ENCODE measurements at places on chromosomes 13 and 19. TPM values are rescaled to one million over a fixed set of nuclear protein-coding genes. Genes with fewer than 3 reads are reported as not detected.

- DNase-seq, result no peak
Measured at GRCh38 chr19:33756177-33756576, 40.5 kb upstream of the KCTD15 start.

- no peak for DNase-seq
Measured at GRCh38 chr13:50592412-50593155, 250.9 kb downstream of the DLEU7 start.

- DNase-seq, result no peak
Measured at GRCh38 chr19:8212212-8212611, 3.0 kb downstream of the CERS4 start.

- no peak for DNase-seq
Measured at GRCh38 chr13:109881347-109881725, 95.0 kb upstream of the IRS2 start.

GRCh38 chr19:23384858-23385257, 10.4 kb downstream of the ZNF91 start:
- DNase-seq, result no peak

DNA sequence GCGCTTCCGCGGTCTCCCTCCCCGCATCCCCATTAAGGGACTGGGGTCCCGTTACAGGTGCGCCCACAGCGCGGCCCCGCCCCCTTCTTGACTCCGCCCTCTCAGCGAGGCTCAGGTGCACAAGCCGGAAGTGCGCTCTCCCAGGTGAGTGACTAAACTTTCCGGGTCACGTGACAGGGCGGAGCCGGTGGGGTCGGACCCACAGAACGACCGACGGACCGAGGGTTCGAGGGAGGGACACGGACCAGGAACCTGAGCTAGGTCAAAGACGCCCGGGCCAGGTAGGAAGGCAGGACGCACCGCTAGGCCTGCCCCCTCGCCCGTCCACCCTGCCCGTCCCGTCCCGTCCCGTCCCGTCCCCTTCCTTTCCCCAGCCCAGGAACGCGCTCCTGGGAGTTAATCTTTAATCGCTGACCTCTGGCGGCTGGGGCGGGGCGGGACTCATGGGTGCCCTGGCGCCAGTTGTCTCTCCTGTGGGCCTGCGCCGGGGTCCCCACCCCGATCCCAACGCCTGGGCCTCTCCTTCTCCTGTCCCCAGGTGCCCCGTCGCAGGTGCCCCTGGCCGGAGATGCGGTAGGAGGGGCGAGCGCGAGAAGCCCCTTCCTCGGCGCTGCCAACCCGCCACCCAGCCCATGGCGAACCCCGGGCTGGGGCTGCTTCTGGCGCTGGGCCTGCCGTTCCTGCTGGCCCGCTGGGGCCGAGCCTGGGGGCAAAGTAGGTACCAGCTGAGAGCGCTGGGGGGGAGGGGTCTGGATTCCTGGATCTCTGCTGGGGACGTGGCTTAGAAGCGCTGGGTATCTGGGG, at the start of gene CRB3:
CRB3 (plus strand) TSS at position 202 of the 804 bp plus-strand sequence; CDS start at position 633, 431 bp downstream.
- DNase-seq, result no peak

DNA sequence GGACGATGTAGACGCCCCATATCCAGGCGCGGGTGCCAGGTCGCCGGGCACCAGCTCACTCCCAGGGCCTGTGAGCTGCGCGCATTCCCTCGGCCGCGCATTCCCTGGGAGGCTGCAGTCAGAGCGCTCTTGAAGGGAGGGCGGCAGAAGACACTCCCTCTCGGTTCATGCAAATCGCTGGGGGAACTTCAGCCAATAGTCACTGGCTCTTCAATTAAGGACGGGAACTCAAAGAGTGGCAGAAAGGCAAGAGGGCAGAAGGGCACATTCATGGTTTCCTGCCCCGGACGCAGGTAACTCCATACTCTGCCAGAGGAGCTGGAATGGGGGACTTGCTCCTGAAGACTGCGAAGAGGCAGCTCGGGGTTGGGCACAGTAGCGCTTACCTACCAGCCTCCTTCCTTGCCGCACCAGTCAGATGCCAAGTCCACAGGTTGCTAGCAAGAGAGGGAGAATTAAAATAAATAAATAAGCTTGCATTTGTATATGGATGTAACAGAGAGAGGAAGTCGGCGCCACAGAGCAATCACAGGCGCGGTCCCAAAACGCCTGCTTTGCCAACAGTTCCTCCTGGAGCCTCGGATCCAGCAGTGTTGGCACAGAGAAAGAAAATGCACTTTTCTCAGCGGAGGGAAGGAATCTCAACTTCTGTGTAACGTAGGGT, 459 bp downstream of the PCDH20 start:
- peak; percentile 80 for DNase-seq

DNA sequence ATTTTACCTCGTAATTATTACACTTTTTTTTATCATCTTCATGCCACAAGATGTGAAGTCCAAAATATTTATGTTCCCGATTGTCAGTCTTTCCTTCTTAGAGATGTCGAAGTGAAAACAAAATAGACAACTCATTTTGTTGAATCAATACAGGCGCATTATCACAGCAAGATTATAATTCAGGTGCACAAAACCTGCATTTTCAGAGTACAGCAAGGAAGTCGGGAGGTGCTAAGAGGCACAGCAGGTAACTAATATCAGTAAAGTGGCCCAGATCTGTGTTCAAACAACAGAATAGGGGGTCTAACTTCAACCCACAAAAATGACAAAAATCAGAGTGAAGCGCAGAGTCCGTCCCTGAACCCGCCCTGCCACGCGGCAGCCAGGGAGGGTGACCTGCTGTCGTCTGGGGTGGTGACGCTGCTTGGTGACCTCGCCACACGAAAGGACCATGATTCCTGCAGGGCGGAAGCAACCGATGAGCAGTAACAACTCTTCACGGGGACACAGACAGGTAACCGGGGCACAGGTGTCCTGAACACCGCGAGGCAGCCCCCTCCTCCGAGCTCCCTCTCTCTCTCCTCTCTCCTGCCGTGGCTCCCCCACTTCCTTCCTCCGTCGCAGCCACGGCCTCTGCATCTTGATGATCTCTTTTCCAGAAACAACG, 50.9 kb upstream of the SPACA7 start:
- no peak for DNase-seq

- no peak for DNase-seq
Measured at GRCh38 chr19:5317321-5317720, 23.3 kb downstream of the PTPRS start.

- DNase-seq, result no peak
Measured at GRCh38 chr13:79681069-79681468, 200.1 kb downstream of the NDFIP2 start.

DNA sequence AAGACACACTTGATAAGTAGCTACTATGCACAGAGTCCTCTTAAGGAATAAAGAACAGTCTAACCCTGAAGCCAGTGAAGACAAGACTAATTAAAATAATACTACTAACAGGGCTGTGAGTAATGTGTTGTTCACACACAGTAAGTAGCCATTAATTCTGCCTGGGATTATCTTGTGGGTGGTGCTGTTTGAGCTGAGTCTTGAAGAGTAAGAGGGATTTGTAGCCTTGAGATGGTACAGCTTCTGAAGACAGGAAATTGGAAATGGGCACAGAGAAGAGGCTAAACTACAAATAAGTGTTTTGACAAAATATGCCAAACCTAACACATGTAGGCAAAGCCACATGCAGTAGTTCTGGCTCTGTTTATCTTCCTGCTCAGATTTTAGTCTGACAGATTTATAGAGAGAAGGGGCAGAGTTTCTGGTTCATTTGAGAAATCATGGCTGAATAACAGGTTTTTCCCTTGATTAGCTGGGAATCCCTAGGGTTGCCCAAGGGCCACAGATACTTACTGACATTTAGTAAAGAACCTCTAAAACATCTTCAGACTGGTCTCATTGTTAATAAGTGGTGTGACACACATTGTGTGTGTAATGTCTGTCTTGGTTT, 38.0 kb downstream of the ITGBL1 start:
- DNase-seq, result no peak

DNA sequence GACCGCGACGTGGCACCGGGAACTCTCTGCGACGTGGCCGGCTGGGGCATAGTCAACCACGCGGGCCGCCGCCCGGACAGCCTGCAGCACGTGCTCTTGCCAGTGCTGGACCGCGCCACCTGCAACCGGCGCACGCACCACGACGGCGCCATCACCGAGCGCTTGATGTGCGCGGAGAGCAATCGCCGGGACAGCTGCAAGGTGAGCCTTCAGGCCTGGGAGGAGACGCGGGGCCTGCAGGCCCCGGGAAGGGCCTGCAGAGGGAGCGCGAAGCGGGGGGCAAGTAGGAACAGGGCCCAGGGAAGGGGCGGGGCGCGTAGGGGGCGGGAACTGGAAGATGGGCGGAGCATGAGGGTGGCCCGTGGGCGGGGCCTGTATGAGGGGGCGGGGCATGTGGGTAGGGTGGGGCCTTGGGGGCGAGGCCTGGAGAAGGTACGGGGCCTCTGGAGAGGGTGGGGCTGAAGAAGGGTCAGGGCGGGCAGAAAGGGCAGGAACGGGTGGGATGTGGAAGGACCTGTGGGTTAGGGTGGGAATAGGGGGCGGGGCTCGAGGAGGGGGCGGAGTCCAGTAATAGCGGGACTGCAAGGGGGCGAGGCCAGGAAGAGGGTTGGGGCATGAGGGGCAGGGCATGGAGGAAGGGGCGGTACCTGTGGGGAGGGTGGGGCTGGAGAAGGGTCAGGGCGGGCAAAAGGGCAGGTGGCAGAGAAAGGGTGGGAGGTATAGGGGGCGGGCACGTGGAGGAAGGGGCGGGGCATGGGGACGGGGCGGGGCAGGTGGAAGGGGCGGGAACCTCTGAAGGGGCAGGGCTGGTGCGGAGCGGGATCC, 2.5 kb downstream of the CFD start:
- DNase-seq, result peak; percentile 95

DNA sequence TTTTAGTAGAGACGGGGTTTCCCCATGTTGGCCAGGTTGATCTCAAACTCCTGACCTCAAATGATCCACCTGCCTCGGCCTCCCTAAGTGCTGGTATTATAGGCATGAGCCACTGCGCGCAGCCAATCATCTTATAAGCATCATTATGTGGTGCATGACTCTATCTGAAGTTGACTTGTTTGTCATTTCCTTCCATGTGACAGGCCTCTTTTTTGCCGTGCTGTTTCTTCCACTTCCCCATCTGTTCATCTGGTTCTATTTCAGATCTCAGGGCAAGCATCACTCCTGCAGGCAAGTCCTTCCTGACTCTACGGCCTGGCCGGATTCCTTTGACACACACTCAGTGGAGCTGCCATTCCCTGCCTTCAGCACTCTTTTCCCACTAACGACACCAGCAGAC, 15.2 kb downstream of the COL5A3 start:
- DNase-seq, result no peak

DNA sequence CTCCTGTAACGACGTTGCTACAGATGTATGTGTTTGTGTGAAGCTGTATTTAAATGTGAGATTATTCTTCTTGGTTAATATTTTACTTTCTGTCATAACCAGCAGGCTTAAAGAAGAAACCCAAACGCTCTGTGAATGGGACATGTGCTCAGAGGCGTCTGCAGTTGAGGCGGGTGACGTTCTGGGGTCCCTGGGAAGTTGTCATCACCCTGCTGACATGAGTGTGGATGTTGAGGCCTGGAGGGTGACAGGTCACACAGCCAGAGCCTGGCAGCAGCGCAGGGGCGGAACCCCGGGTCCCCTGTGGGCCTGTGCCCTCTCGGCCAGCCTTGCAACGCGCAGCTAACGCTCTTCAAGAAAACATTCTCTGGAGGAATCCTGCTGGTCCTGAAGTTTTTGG, 16.6 kb downstream of the RASA3 start:
- DNase-seq, result no peak

GRCh38 chr19:55408533-55408872, 915 bp upstream of the UBE2S start:
- DNase-seq, result no peak

DNA sequence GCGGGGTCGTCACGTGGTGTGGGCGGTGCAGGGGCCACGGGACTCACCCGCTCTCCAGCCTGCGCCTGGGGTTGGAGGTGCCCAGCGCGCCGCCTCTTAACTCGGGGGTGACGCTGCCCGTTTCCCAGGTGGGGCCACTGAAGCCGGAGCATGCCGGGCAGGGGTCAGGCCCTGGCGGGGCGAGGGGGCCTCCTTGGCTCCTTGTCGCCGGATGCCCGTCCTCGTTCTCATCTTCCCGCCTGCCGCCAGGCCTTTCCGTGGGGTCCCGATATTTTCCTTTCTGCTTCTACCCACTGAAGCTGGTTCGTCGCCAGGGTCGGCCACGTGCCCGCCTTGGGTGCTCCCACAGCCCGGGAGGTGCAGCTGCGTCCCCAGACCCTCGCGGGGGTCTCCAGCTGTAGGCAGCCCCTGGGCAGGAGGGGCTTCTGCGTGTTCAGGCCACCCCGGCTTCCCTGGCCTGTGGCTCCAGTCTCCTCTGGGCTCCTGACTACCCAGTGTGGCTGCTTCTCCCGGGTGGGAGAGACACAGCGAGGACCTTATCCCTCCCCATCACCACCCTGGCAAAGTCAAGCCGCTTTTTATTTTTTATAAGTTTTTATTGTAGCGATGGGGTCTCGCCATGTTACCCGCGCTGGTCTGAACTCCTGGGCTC, 772 bp downstream of the FAM174C start:
- DNase-seq, result no peak

GRCh38 chr13:61142506-61142905, 273.1 kb downstream of the PCDH20 start:
- DNase-seq, result no peak

- no peak for DNase-seq
Measured at GRCh38 chr13:69044629-69045028, 1063.0 kb upstream of the ATXN8OS start.

GRCh38 chr13:50291611-50292010, 276.4 kb downstream of the KCNRG start:
- DNase-seq, result no peak

- no peak for DNase-seq
Measured at GRCh38 chr13:72303941-72304746, 423.3 kb downstream of the MZT1 start.

DNA sequence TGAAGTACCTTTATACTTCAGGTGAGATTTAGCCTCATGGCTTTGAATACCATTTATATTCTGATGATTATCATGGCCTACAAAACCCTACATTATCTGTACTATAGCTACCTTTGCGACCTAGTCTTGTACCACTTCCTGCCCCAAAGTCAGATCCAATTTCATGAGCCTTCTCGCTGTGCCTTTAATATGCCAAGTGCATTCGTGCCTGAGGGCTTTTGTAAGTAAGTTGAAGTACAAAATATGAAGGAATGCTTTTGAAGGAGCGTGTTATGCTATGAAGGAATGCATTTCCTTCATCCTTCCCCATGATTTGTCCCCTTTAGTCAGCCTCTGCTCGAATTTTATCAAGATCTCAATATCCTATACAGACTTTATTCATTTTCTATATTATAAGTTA, 9.2 kb upstream of the RASL11A start:
- DNase-seq, result no peak

GRCh38 chr19:23789246-23789645, 30.6 kb upstream of the ZNF681 start:
- DNase-seq, result no peak

The VSTM2B gene
- polyA plus RNA-seq, result not detected

The ZNF793 gene
- polyA plus RNA-seq, result 4.1 TPM

The CLC gene
- polyA plus RNA-seq, result not detected

The FFAR1 gene
- not detected for polyA plus RNA-seq

The RDH13 gene
- 8.9 TPM for polyA plus RNA-seq

The RNF225 gene
- 0.13 TPM for polyA plus RNA-seq

The NCCRP1 gene
- polyA plus RNA-seq, result not detected

The KIRREL2 gene
- polyA plus RNA-seq, result 0.21 TPM

The ZNF460 gene
- 4.3 TPM for polyA plus RNA-seq

The CYP2F1 gene
- polyA plus RNA-seq, result not detected

All from SK-N-SH (cell line).